ENCODE measurements at places on chromosomes 3 and 15. TPM values are rescaled to one million over a fixed set of nuclear protein-coding genes. Genes with fewer than 3 reads are reported as not detected.

GRCh38 chr15:40011303-40011702 is 27.7 kb downstream of the SRP14 start:
- H3K4me1 ChIP-seq: no peaks in the 10 kb centered on the region
- no peak overlapping the region for H3K27ac ChIP-seq
- no peak overlapping the region for H3K4me3 ChIP-seq
- H3K36me3 ChIP-seq: peaks cover 4% of the 10 kb centered on the region
- no peaks in the 10 kb centered on the region for H3K27me3 ChIP-seq

DNA sequence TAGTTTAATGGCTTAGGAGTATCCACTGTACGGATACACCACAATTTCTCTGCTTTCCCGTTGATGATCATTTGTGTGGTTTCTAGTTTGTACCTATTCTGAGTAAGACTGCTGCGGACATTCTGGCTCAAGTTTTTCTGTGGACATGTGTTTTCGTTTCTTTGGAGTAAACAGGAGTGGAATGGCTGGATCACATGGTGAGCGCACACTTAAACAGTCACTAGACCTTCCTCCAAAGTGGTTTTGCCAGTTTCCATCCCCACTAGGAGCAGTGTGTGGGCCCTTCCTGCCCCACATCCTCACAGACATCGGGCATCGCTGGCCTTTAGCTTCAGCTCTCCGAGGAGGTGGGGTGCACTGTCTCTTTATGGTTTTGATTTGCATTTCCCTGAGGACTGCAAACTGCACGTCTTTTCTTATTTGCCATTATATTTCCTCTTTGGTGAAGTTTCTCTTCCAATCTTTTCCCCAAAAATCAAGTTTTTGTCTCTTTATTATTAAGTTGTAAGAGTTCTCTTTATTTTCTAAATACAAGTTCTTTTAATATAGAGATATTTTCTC is 94.1 kb downstream of the VGLL4 start:
- no peak for DNase-seq
- no peaks in the 10 kb centered on the region for H3K27me3 ChIP-seq
- no peaks in the 10 kb centered on the region for H3K4me1 ChIP-seq
- no peak overlapping the region for H3K27ac ChIP-seq
- no peak overlapping the region for H3K4me3 ChIP-seq
- H3K36me3 ChIP-seq: no peaks in the 10 kb centered on the region

Gene GOLGA6L10
- total RNA-seq: 1.8 TPM

Gene CLPX
- total RNA-seq: 41.8 TPM

Gene PARP15
- total RNA-seq: 1.1 TPM

Gene CAV3
- total RNA-seq: not detected

- no peak overlapping the region for H3K4me3 ChIP-seq
- DNase-seq: no peak
- H3K4me1 ChIP-seq: no peaks in the 10 kb centered on the region
- H3K27me3 ChIP-seq: peaks cover 2% of the 10 kb centered on the region
These were observed 5.7 kb upstream of the DYNLT2B start for GRCh38 chr3:196323691-196324090.

DNA sequence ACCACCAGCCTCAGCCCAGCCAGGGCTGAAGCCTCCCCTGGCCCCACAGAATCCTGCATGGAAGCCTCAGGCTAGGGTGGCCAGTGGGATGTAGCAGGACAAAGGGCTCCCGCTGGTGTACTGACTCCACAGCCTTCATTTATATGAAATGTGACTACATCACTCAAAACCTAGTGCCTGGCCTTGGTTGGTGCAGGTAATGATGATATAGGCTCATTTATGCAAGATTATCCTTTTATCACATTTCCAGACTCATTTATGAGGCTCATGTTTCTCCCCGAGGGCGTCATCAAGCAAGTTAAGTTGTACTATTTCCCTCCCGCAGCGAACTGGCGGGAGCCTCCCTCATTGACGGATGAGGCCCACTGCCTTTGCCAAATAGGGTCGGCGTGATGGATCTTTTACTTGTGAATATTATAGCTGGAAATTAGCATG is 179.1 kb upstream of the SMAD3 start:
- no peak overlapping the region for H3K4me3 ChIP-seq
- H3K27me3 ChIP-seq: no peaks in the 10 kb centered on the region
- DNase-seq: peak; percentile 8
- H3K27ac ChIP-seq: no peak overlapping the region
- no peaks in the 10 kb centered on the region for H3K4me1 ChIP-seq

Gene STARD9
- 5.2 TPM for total RNA-seq

GRCh38 chr15:89542369-89542768 is 32.9 kb upstream of the TICRR start:
- no peaks in the 10 kb centered on the region for H3K27me3 ChIP-seq
- no peak overlapping the region for H3K4me3 ChIP-seq
- no peak for DNase-seq
- no peaks in the 10 kb centered on the region for H3K4me1 ChIP-seq

Gene STRIT1
- not detected for total RNA-seq

DNA sequence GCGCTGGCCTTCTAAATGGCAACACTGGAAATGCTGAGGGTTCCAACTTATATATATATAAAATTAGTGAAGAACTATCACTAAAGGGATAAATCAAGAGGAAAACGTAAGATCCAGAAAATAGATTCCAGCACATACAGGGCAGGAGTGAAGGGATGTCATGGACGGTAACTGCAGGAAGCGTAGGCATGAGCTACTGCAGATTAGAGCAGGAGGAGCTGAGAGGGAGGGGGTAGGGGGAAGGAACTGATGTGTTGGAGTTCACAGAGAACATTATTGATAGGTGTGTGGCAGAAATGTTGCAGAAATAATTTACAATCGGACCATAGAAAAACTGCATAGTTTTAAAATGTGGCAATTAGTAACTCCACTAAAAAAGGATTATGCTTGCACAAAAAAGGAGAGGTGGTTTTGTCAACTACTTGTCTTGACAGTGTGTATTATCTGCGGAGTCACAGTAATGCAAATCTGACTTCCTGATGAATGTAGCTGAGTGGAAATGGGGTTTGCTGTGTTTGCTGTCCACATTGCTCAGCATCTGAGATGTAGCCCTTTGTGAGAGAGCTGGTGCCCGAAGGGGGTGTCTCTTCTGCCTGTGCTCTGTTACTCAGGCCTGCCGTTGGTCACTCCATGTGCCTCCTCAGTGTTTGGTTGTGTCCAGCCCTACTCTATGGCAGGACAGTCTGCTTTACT is 61.2 kb downstream of the PAK2 start:
- no peak for DNase-seq
- no peaks in the 10 kb centered on the region for H3K4me1 ChIP-seq
- H3K36me3 ChIP-seq: peaks cover 6% of the 10 kb centered on the region
- no peak overlapping the region for H3K4me3 ChIP-seq

- no peak overlapping the region for H3K27ac ChIP-seq
- DNase-seq: no peak
- H3K4me1 ChIP-seq: no peaks in the 10 kb centered on the region
These were observed 44.6 kb downstream of the P3H2 start for GRCh38 chr3:190076136-190076535.
